Stimulated activated CD4-positive, alpha-beta T cell treated with anti-CD3 and anti-CD28 coated beads, Interleukin-15, amount 100 ng/mL, for 1 hour (primary cell): ENCODE measurements at places on chromosomes 4 and X.
A peak's percentile ranks its signal among the peaks of the same experiment; 100 is the strongest.

- DNase-seq = no peak
Observed at GRCh38 chr4:99435154-99435553, at the start of gene ADH7. Gene ADH7 (minus strand): TSS chr4:99435342. CDS start chr4:99435233, 109 bp downstream.

DNA sequence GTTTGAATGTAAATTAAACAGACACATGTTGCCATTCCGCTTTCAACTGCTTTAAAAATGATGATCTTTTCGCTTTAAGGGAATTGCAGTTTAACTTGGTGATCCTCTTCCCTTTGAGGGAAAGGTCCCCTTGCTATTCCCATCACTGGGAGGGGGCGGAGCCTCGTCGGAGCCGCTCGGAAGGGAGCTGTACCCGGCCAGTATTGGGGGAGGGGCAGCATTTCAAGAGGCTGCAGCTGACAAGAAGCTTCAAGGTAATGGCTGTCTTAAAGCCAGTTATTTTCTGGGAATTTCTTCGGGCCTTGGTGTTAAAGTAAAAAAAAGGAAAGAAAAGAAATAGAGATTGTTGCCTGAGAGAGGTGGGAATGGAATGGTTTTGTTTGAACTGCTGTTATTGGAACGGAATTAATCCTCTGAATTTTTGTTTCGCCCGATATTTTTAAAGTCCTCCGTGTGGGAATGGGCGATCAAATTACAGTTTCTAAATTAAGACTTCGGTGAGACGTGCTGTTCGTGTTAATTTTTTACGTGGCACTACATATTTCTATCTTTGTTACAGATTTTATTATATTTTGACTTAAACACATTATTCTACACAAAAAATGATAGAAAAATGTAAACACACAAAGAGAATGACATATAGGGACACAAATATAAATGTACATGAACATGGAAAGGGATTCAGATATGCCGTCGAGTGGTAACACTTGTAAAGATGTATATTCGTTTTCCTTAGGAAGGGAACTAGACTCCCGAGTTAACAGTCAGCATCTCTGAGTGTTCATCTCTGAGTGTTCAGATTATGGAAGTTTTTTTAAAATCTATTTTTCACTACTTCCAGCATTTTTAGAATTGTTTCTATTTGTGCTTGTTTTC, 9.2 kb downstream of the PWWP3B start:
- DNase-seq = no peak

DNA sequence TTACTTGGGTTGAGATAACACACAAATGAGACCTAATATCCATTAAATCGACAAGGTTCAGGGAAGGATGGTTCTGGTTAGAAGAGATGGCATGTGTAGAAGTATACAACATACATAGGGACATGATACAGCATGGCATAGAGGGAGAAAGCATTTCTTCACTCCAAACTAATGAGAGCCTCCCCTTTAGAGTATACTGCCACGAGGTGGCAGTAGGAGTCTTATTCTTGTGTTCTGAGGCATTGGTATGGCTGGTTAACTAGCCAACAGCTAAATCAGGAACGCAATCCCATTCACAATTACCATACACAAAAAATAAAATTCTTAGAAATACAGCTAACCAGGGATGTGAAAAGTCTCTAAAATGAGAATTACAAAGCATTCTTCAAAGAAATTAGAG, 29.1 kb upstream of the TRO start:
- DNase-seq = no peak

- no peak for DNase-seq
Observed at GRCh38 chrX:8374041-8374825, 90.4 kb upstream of the VCX3B start.

GRCh38 chr4:82360298-82361177, 13.3 kb downstream of the HNRNPD start:
- DNase-seq = no peak

- DNase-seq = no peak
Observed at GRCh38 chrX:124938715-124939114, 381.0 kb upstream of the TEX13C start.

DNA sequence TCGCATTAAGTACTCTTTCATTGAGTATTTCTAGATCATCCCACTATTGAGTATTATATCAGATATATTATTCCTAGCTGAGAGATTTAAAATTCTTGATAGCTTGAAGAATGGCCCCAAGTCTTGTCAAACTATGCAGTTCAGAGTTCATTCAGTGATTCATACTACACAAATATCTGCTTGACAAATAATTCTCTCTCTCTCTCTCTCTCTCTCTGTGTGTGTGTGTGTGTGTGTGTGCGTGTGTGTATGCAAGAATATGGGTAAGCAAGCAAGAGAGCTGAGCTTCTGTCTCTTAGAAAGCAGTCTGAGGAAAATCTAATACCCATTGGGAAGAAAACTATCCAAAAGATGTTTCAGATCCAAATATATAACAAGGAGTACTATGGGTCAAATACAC, 142.0 kb downstream of the SLC10A7 start:
- no peak for DNase-seq

DNA sequence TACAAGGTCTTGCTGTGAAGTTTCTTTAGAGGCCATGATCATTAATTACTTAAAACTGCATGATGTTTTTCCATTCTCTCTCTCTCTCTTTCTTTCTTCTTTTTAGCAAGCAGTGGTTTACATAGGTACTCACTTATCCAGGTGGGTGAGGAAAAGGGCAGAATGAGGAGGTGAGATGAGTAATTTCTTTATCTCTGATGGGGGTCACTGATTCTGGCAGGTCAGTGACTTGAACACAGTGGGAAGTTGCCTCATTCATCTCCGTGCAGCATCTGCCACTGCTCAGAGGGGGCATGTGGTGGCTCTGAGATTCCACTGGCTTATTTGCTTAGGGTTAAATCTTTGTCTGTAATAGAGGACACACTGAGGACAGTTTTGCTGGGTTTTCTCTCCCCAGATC, 62.6 kb downstream of the FAM114A1 start:
- no peak for DNase-seq

- DNase-seq = no peak
Observed at GRCh38 chrX:109600237-109600651, 24.7 kb downstream of the KCNE5 start.

GRCh38 chr4:85952528-85952927, 407.3 kb downstream of the MAPK10 start:
- DNase-seq = no peak

DNA sequence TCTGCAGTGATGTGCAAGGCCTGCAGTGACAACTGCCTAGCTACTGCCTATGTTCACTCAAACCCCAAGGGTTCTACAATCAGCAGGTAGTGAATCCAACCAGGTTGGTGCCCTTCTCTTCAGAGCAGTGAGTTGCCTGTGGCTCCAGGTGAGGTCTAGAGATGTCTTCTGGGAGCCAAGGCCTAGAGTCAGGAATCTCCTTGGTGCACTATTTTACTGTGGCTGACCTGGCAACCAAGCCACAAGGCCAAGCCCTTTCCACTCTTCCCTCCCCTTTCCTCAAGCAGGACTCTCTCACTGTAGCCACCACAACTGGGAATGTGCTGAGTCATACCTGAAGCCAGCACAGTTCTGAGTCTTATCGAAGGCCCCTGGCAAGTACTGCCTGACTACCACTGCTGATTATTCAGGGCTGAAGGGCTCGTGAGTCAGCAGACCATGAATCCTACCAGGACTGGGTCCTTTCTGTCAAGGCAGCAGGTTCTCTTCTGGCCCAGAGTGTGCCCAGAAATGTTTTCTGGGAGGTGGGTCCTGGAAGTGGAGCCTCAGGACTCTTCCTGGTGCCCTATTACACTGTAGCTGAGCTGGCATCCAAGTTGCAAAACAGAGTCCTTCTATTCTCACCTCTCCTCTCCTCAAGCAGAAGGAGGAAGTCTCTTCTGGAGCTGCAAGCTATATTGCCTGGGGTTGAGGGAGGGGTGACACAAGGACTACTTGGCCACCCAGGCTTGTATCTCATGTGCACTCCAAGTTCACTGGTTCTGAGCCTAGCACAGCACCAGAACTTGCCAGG, 111.6 kb downstream of the BTC start:
- no peak for DNase-seq

GRCh38 chrX:67731061-67731460, 187.2 kb downstream of the AR start:
- no peak for DNase-seq

- DNase-seq = no peak
Observed at GRCh38 chr4:139282065-139282720, 2.2 kb upstream of the MGARP start.

- no peak for DNase-seq
Observed at GRCh38 chr4:6658209-6658595, 17.7 kb downstream of the MRFAP1 start.

DNA sequence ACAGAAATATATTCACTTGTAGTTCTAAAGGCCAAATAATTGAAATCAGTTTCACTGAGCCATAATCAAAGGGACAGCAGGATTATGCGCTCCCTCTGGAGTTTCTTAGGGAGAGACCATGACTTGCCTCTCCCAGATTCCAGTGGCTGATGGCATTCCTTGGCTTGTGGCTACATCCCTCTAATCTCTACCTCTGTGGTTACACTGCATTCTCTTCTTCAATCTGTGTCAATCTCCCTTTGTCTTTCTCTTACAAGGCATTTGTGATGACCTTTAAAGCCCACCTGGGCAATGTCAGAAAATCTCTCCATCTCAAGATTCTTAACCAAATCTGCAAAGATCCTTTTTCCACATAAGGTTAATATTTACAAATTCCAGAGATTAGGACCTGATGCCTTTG, 260.2 kb downstream of the UNC5C start:
- no peak for DNase-seq

GRCh38 chrX:97330151-97330550, 446.4 kb downstream of the RPA4 start:
- DNase-seq = no peak

DNA sequence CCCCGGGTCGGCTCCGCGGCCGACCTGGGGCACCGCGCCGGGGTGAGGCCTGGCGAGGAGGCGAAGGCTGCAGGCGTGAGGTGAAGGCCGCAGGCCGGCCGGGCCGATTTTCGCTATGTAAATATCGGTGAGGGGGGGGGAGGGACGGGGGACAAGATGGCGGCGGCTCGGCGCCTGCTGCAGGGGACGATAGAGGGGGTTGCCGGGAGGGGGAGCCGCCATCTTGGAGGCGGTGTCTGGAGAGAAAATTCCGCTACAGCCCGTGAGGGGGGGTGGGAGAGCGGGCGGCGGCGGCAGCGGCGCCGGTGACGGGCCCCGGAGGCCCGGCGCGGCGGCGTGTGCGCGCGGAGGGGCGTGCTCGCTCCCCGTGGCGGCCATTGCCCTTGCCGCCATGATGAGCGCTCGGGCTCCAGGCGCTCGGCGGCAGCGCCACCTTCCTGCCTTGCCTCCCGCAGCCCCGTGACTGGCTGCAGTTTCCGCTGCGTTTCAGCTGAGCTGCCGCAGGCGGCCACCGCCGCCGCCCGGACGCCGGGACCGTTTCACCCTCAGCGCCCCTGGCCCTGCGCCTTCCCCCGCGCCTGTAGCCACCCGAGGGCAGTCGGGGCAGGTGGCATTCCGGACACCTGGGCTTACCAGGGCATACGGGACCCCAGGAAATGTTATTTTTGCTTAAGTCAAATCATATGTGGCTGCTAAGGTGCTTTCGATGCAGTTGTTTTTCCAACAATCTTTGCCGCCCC, 692 bp downstream of the ZFX start:
- peak; percentile 71 for DNase-seq

- no peak for DNase-seq
Observed at GRCh38 chr4:129350834-129351721, 255.1 kb downstream of the C4orf33 start.

GRCh38 chrX:47239898-47240545, 7.2 kb downstream of the USP11 start:
- DNase-seq = no peak

GRCh38 chr4:184388106-184388505, 86.2 kb downstream of the IRF2 start:
- DNase-seq = no peak

DNA sequence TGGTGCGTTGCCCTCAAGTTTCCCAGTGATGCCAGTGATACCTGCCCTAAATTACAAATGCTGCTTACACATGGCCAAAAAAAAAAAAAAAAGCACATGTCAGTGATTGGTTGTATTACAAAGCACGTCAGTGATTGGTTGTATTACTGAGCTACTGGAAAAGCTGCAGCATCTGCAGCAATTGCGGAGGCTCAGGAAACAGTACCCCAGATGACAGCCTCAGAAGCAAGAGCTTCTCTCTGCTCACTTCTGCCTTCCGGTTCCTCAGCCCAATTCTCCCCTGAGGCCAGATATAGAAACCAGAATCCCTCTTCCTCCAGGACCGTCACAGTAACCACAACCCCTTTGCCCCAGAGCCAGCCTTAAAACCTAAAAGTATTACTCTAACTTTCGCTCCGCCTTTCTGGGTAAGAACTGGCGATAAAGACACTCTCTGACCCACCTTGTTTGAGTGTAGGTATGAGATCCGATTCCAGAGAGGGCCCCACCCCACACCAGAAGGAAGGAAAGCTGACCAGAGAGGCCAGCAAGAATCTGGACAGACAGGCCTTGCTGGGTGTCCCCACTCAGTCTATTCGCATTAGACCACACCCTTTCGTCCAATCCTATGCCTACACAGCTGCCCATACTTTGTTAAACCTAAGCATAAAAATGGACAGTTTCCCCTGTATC, 85.0 kb upstream of the SORBS2 start:
- DNase-seq = no peak

GRCh38 chr4:52248820-52249219, 197.7 kb downstream of the SPATA18 start:
- DNase-seq = no peak

DNA sequence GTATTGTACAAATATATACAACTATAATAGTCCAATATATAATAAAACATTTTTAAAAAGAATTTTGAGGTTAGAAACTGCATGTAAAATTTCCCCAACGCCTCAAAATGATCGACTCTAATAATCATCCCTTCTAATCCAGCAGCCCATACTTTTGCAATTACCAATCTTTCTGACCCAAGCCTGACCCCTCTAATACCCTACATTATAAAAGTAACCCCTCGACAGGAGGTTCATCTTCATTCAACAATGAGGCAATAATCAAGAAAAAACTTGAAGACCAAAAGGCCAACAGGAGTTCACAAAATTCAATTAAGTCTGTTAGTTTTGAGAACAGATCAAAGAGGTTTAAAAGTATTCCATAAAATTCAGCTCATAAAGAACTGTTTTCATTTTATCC, 393.5 kb downstream of the GPM6A start:
- no peak for DNase-seq

DNA sequence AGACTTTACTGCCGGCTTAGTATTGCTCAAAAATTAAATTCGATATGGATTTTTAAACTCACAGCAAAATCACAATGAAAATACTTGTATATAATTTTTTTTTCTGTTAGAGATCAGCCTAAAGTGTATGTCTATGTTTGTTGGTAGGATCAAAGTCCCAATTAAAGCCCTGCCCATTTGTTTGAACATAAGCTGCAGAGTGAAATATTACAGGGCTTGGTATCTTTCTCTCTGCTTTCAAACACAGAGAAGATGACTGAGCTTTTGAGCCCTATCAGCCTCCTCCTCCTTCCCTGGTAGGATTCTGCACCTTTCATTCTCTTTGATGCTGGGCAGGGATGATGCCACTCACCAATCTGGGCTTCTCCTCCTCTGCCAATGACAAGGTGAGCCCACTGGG, 345.4 kb downstream of the PPP1R2C start:
- no peak for DNase-seq

GRCh38 chr4:143294710-143295275, 41.9 kb upstream of the GAB1 start:
- no peak for DNase-seq

- no peak for DNase-seq
Observed at GRCh38 chr4:168612450-168613135, 115.7 kb downstream of the PALLD start.

GRCh38 chr4:20418861-20419451, 167.3 kb downstream of the SLIT2 start:
- DNase-seq = no peak
